GM23248 (cell line): ENCODE measurements at places on chromosomes 3 and 15.

- H3K36me3 ChIP-seq: no peaks in the 10 kb centered on the region
- no peak overlapping the region for H3K4me3 ChIP-seq
- H3K27me3 ChIP-seq: no peaks in the 10 kb centered on the region
These were observed 28.0 kb upstream of the TMOD3 start for GRCh38 chr15:51801391-51801835.

GRCh38 chr3:100032243-100032642, 82.1 kb downstream of the FILIP1L start:
- no peaks in the 10 kb centered on the region for H3K27me3 ChIP-seq
- DNase-seq: peak; percentile 83
- peak overlapping the region; percentile 66 for H3K27ac ChIP-seq
- H3K4me1 ChIP-seq: peaks cover 28% of the 10 kb centered on the region

DNA sequence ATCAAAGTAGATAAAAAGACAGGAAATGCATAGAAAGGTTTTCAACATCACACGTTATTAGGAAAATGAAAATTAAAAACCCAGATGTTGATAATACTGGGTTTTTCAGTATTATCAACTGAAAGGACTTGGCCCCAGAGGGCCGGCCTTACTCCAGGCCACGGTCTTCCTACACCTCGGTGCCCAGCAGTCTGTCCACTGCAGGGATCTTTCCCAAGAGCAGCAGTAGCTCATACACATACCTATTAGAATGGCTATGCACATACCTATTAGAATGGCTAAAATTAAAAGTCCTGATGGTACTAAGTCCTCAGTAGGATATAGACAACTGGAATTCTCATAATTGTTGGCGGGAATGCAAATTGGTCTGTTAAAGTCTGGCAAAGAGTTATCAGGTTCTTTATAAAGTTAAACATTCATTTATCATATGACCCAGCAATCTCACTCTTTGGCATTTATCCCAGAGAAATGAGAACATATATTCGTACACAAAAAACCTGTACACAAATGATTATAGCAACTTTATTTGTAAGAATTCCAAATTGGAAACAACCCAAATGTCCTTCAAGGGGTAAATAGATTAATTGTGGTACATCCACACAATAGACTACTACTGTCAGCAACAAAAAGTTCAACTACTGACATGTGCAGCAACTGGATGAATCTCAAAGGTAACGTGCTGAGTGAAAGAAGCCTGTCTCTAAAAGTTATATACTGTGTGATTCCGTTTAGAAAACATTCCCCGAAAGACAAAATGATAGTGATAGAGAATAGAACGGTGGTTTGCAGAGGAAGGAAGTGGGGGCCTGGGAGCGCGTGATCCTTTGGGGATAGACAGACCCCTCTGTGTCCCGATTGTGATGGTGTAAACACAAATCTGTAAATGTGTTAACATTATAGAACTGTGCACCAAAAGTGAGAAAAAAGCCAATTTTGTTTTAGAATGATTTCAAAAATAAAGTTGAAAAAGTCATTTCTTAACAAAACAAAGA, 62.3 kb downstream of the MCTP2 start:
- H3K4me3 ChIP-seq: no peak overlapping the region
- no peak for DNase-seq

GRCh38 chr3:164890061-164890460, 188.2 kb downstream of the SI start:
- no peak overlapping the region for H3K4me3 ChIP-seq
- no peak for DNase-seq
- H3K27me3 ChIP-seq: no peaks in the 10 kb centered on the region
- H3K4me1 ChIP-seq: no peaks in the 10 kb centered on the region
- no peaks in the 10 kb centered on the region for H3K36me3 ChIP-seq

- H3K4me3 ChIP-seq: no peak overlapping the region
- no peaks in the 10 kb centered on the region for H3K36me3 ChIP-seq
- peaks cover 28% of the 10 kb centered on the region for H3K4me1 ChIP-seq
- no peak overlapping the region for H3K27ac ChIP-seq
- no peaks in the 10 kb centered on the region for H3K27me3 ChIP-seq
These were observed 100.1 kb downstream of the DPH6 start for GRCh38 chr15:35445891-35446290.

DNA sequence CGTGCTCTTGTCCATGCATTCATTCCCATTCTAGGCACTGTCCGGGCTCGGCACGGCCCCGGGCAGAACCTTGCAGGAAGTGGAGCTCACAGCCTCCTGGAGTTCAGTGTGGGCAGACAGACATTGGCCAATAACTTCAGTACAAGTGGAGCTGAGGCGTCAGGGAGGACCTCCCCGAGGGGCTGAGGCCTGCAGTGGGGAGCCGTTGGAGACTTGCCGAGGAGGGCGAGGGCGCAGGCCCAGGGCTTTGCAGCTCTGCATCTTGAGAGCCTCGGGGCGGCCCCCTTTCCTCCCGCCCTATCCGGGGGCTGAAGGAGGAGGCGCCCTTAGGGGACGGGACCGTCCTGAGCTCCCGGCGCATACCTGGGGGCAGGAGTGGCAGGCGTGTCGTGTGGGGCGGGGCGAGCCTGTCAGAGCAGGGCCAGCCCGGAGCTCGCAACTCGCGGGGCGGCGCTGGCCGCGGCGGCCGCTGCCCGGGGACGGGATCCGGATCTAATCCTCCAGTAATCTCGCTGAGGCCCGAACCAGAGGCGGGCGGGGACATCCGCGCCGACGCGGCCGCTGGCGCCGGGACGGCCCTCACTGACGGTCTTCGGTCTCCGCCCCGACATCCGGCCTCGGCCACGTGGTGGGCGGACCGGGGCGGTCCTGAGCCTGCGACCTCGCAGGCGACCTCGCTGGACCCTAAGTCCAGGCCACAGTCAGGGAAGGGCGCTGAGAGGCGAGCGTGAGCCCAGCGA, at the start of gene ACY1:
Gene ACY1, plus strand, starts transcription at position 698 of the 740 bp plus-strand sequence. CDS start 530 bp downstream, outside the sequence.
- H3K27ac ChIP-seq: peak within 1 kb of the TSS; percentile 93
- peak; percentile 93 for DNase-seq
- no peaks in the 10 kb centered on the region for H3K36me3 ChIP-seq

- H3K4me3 ChIP-seq: no peak overlapping the region
- no peaks in the 10 kb centered on the region for H3K27me3 ChIP-seq
- H3K27ac ChIP-seq: peak overlapping the region; percentile 11; the same call in 1 of the 2 replicates
- no peak for DNase-seq
- peaks cover 32% of the 10 kb centered on the region for H3K36me3 ChIP-seq
- peaks cover 13% of the 10 kb centered on the region for H3K4me1 ChIP-seq
These were observed 33.3 kb upstream of the HACD2 start for GRCh38 chr3:123618076-123618708.

DNA sequence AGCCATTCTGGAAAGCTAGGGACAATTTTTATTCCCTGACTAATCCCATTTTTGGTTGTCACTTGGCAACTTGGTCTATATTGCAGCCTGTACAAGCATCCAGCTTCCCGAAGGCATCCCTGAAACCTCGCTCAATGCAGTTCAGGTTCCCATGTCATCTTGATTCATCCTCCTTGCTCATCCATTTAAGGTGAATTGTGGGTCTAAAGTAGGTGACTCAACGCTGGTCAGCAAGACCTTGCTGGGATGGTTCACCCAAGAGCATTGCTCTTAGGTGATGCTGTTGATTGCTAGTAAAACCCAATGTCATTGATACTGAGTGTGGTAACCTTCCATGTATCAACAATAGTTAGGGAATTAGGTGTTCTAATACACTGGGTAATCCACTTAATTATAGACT, 13.1 kb upstream of the RAB8B start:
- DNase-seq: peak; percentile 68
- H3K36me3 ChIP-seq: no peaks in the 10 kb centered on the region
- H3K27ac ChIP-seq: no peak overlapping the region
- peaks cover 16% of the 10 kb centered on the region; the same call in 1 of the 2 replicates for H3K4me1 ChIP-seq
- H3K27me3 ChIP-seq: no peaks in the 10 kb centered on the region
- no peak overlapping the region for H3K4me3 ChIP-seq

DNA sequence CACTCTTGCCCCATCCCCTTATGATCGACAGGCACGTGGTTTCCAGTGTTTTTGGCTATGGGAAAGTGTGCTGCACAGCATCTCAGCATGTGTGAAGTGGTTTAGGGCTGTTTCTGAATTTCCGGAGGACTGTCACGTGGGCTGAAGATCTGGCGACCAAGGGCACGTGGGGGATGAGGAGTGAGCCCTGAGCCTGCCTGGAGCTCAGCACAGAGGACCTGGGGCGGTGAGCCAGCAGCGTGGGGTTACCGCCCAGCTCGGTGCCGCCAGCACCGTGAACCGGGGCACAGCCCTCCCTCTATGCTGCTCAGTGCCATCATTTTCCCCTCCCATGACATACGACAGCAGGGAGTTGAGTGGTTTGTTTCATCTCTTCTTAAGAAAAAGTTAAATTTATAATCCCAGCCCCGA, 150.2 kb downstream of the DNAJB8 start:
- H3K4me1 ChIP-seq: no peaks in the 10 kb centered on the region
- no peaks in the 10 kb centered on the region for H3K36me3 ChIP-seq
- H3K27me3 ChIP-seq: no peaks in the 10 kb centered on the region
